Posterior cingulate gyrus (tissue), 11 donors: ENCODE measurements at places on chromosomes 12 and 14.

- DNase-seq = no peak
Measured at GRCh38 chr14:59268011-59268410, 79.5 kb downstream of the DAAM1 start.

GRCh38 chr12:116599285-116600136 is 40.3 kb downstream of the MAP1LC3B2 start:
- peak; percentile 94 for DNase-seq

DNA sequence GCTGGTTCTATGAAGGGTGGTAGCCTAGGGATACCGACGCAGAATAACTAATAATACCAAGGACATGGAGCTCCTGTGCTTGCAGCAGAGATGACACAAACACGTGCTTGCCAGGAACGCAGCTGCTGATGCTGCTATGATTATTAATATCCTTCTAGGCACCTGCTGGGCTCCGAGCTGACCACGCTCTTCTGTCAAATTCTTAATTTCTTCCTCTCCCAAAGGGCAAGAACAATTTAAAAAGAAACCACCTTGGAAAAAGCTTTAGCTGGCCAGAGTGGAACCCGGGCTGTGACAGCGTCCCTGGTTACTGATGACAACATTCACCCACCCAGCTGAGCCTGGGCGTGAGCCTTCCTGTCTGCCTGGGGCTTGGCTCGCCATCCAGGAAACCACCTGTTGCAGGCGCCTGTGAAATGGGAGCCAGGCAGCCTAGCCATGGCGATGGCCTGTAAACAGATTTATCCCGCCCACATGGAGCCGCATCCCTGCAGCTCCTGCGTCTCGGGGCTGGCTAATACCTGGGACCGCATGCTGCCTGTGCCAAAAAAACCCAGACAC is 28.8 kb downstream of the CLMN start:
- no peak for DNase-seq

- DNase-seq = no peak
Measured at GRCh38 chr12:28543021-28543890, 353.0 kb downstream of the CCDC91 start.

DNA sequence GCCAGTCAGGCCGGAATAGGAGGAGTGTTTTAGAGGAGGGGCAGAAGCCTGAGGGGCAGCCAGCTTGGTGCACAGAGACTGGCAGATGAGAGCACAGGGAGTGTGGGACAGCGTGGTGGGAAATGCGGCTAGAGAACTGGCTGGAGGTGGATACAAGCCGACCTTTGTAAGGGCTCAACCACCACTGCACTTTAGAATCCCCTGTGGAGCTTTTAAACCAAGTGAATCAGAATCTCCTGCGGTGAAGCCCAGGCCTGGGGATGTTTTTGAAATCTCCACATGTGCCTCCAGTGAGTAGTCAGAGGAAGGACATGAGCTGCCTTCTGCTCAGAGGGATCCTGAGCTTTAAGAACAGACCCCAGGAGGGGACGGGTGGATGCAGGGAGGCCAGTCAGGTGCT is 10.9 kb upstream of the PCED1B start:
- peak; percentile 59 for DNase-seq

GRCh38 chr12:64735442-64735841 is 23.8 kb downstream of the GNS start:
- no peak for DNase-seq

- DNase-seq = no peak
Measured at GRCh38 chr12:76274420-76275083, 73.7 kb downstream of the BBS10 start.

DNA sequence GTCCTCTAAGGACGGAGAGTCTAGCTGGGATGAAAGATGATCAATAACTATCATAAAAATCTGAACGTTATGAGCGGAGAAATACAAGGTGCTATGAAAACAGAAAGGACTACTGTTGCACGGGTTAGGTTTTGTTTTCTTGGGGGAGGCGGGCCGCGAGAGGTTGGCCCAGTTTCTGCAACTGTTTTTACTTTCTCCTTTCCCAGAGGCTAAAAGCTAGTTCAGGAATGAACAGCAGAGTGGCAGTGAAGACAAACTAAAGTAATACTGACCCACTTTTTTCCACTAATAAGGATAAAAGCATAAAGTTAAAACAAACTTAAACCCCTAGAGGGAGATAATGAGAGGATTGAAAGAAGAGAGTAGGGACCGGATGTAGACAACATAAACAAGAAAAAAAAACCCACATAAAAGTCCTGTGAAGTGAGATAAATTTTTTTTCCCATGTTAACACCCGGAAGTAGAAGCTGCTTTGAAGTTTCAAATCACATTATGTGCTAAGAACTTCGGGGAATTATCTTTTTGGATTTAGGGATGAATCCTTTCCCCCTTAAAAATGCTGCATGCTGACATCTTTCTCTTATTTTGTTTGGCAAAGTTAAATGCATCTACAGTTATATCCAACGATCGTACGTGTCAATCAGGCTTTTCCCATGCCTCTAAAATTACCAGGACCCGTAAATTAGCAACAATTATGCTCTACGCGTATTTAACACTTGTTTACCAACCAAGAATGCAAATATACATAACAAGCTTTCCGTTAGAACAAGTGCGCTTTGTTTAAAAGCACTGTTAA is 1.0 kb upstream of the CDK17 start:
- no peak for DNase-seq

DNA sequence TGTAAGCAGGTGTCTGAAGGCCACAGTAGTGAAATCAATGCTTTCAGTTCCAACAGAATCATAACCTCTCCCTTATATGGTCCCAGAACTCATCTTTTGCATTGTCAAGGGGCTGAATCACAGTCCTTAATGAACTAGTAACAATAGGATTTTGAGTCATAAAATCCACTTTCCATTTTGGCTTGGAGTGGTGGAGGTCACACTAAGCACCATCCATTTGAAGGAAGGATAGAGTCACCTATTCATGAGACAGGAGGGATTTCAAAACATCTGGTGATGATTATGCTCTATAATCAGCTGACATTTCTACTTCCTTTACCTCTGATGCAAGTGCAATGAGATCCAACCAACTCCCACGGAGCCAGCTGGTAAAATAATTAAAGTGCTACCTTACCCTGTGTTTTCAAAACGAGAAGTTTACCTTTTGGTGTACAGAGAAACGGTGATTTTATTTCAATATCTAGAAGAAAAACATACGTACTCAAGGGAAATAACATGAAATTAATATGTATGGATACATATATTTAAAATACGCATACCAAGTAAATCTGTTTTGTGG is 59.1 kb downstream of the TMEM132D start:
- DNase-seq = no peak

DNA sequence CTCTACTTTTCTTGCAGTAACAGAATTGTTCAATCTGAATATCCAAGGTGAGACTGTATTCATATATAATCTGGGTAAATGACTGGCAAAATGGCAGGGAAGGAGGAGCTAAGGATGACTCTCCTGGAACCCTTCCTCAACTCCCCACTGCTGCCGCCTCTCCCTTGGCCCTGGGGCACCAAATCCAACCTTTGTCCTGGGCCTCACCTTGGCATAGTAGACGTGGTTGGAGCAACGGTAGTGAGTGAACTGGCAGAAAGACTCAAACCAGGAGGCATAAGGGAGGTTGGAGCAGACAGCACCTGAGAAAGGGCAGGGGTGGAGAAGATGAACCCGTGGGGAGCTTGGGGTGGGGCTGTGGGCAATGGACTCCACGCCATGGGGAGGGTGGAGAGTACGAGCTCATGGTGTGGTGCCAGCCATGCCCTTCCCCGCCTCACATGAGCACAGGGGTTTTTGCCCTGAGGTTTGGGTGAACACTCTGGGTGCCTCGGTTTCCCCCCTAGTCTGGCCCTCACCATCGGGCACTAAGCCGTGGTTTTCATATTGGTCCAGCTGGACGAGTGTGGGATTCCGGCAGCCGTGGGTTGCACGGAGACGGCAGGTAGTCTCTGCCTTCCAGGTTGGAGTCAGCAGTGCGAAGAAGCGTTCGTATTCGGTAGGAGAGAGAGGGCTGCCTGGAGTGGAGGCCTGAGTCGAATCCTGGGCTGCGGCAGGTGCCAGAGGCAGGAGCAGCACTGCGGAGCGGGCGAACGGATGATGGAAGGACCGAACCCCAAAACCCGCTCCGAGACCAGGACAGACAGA is 753 bp downstream of the ACRBP start:
- DNase-seq = peak; percentile 68

DNA sequence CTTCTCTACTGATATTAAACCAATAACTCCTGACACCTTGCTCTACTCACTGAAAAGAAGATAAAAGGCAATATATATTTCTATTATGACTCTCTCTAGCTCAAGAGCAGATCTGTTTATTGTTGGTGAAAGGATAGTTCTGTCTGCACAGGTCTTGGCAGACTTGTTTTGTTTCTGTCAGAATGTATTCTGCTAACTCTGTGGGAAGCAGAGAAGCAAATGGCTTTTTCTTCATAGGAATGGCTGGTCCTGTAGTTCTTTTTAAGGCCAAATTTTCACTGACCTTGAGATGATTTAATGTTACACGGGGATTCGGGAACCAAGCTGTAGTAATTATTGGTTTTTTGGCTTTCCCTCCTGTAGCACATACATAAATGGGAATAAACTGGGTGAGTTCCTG is 512.1 kb downstream of the DIO2 start:
- no peak for DNase-seq

GRCh38 chr12:26119391-26119989 is 5.3 kb downstream of the BHLHE41 start:
- no peak for DNase-seq

GRCh38 chr12:92224685-92225331 is 79.2 kb upstream of the BTG1 start:
- DNase-seq = no peak

DNA sequence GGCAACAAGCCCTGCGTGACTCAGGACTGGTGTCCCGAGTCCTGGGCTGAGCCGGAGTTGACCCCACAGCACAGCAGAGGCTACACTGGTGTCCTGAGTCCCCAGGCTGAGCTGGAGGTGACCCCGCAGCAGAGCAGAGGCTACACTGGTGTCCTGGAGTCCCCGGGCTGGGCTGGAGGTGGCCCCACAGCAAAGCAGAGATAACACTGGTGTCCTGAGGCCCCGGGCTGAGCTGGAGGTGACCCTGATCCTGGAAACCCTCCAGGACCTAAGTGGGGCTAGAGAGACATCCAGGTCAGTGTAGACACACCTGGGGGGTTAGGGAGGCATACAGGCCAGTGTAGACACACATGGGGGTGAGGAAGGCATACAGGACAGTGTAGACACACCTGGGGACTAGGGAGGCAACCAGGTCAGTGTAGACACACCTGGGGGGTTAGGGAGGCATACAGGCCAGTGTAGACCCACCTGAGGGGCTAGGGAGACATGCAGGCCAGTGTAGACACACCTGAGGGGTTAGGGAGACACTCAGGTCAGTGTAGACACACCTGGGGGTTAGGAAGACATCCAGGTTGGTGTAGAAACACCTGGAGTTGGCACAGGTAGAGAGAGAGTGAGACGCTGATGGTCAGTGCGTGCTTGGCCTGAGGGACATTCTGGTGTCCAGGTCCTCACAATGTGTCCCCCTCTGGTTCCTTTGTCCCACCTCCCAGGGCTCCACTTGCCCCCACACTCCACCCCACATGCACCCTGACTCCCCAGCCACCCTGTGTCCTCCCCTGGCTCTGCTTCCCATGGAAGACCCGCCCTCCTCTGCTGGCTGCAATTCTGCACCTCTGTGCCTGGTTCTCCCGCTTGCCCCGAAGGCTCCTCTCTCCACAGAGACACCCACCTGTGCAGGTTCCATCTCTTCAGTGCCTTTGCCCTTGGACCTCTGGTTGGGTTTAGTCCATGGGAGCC is 321.6 kb upstream of the SFSWAP start:
- DNase-seq = peak; percentile 52

DNA sequence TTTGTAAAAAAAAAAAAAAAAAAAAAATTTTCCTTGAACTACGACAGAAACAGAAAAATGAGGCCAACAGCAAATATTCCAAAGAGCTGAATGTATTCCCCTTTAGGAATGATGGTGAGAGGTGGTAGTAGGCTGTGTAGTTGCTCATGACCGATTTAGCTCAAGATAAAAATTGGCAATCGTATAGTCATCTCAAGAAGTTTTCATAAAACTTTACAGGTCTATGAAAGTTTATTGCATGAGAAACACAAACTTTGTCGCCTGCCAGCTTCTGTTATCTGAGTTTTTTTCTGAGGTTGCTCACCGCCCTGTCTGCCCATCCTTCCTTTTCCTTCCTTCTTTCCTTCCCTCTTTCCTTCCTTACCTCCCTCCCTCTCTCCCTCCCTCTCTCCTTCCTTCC is 605.5 kb downstream of the BCL11B start:
- no peak for DNase-seq

DNA sequence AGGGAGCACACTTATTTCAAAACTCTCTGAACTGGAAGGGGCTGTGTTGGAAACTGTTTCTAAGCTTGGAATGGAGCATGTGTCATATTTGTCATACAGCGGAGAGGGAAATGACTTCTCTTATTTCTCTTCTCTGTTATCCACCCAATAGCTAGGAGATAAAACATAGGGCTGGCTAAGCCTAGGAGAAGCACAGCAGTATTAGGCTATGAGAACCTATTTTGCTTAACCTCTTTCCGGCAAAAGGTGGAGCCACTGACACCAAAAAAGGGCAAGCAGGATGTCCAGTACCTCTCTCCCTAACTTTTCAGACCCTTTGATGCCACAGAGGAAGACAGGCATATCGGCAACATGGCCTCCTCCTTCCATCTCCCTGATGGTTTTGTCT is 148.3 kb downstream of the CRADD start:
- DNase-seq = no peak

GRCh38 chr12:86261578-86261977 is 5.4 kb upstream of the MGAT4C start:
- DNase-seq = no peak

- no peak for DNase-seq
Measured at GRCh38 chr14:79825046-79825521, 386.2 kb downstream of the DIO2 start.

- no peak for DNase-seq
Measured at GRCh38 chr14:58793131-58793740, 155.5 kb downstream of the DACT1 start.

DNA sequence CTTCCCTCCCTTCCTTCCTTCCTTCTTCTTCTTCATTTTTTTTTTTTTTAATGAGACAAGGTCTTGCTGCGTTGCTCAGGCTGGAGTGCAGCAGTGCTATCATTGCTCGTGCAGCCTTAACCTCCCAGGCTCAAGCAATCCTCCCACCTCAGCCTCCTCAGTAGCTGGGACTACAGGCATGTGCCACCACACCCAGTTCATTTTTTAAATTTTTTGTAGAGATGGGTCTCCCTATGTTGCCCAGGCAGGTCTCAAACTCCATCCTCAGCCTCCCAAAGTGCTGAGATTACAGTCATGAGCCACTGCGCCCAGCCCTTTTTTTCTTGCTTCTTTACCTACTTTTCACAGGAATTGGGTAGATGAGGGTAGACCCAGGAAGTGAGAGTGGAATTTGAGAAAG is 1.6 kb downstream of the OR10AD1 start:
- DNase-seq = no peak

GRCh38 chr14:41663473-41663850 is 56.8 kb downstream of the LRFN5 start:
- no peak for DNase-seq

- no peak for DNase-seq
Measured at GRCh38 chr12:43054085-43054484, 464.5 kb upstream of the PRICKLE1 start.

GRCh38 chr14:75068294-75069120 is 934 bp upstream of the ZC2HC1C start:
- DNase-seq = no peak

- DNase-seq = peak; percentile 17
Measured at GRCh38 chr12:26028953-26029735, 70.7 kb downstream of the RASSF8 start.

GRCh38 chr12:23025372-23026016 is 400.5 kb downstream of the ETNK1 start:
- DNase-seq = no peak
